ENCODE measurements at places on chromosomes 3 and 15. TPM values are rescaled to one million over a fixed set of nuclear protein-coding genes. Genes with fewer than 3 reads are reported as not detected.

DNA sequence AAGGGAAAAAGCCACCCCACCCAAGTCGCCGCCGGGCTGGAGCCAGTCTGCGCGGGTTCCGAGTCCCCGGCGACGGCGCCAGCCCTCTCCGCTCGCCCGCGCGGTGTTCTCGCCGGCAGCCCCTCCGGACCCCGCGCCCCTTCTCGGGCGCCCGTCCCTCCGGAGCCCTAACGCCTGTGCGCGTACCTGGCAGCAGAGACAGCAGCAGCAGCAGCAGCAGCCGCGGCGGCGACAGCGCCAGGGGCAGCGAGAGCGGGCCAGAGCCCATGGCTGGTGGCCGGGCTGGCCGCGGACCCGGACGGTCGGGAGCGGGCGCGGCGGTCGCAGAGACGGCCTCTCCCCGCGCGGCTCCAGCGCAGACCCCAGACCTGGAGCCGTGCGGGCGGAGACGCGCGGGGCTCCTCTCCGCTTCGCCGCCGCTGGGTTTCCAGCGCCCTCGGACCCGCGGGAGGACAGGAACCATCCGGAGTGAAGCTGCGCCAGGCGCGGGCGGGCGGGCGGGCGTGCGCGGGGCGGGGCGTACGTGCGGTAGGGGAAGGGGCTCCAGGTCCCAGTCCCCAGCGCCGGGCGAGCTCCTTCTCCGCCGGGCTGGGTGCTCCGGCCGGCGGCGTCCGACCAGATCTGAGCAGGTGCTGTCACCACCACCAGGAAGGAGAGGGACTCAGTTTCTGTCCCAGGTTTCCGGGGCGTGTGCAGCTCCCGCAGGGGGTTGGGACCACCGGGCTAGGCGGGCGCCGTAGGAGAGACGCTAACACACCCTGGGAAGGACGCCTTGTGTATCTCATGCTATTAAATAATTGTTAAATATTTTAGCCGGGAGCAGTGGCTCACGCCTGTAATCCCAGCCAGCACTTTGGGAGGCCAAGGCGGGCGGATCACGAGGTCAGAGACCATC, at the start of gene CHRNA3:
Gene CHRNA3 (minus strand): TSS at position 470 of the 895 bp plus-strand sequence. CDS start 202 bp downstream, at position 268.
- DNase-seq = no peak

- DNase-seq = no peak
Measured at GRCh38 chr3:158679547-158680000, 7.1 kb upstream of the LXN start.

The ATR gene
- total RNA-seq = 20.3 TPM

GRCh38 chr15:27272427-27272826, 301.4 kb downstream of the GABRG3 start:
- no peak for DNase-seq

- no peak for DNase-seq
Measured at GRCh38 chr15:49688135-49688790, 67.4 kb downstream of the DTWD1 start.

DNA sequence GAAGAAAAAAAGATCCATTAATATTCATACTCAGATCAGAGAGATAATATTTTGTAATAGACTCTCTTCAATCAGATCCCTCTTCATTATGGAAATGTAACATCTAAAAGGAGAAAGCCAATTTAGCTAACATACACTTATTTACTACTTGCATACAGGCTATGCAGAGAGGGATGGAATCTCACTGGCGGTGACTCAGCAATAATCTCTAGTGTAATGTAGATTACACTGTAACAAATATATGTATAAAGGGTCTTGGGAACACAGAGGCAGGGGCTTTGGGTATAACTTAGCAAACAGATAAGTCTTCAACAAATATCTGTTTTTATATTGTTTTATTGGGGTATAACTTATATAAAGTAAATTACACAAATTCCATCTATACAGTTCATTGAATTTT, 69.6 kb downstream of the CGNL1 start:
- no peak for DNase-seq

DNA sequence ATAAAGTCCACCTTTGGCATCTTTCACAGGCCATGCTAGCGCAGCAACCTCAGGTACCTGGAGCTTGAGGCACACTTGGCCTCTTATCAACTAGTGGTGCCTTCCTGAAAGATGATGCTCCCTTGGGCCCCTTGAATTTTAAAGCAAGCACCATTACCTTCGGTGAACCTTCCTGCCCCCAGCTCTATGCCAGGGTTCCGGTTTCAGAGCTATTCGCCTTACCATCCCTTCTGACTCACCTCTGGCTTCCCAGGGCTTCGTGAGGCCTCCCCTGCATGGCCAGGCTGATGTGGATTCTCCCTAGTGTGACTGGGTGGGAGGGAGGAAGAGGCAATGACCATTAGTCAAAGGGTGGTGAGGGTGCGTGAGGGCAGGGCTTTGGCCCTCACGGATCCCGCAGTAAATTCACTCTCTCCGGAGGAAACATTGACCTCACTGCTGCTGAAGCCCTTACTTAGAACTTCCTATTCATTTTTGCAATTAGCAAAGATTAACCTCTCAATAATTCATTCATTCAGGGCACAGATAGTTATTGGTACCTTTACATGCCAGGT, 16.3 kb downstream of the BHLHE40 start:
- no peak for DNase-seq

The ARPP21 gene
- total RNA-seq = not detected

- DNase-seq = no peak
Measured at GRCh38 chr15:72338617-72339321, 18.8 kb upstream of the CELF6 start.

GRCh38 chr3:147816752-147817151, 407.6 kb downstream of the ZIC1 start:
- DNase-seq = no peak

The GDPGP1 gene
- total RNA-seq = 8.6 TPM

- peak; percentile 77 for DNase-seq
Measured at GRCh38 chr3:126083913-126084767, at the start of gene SLC41A3. Gene SLC41A3, minus strand, starts transcription at chr3:126084124. Its CDS starts 15,905 bp downstream, at chr3:126068219.

The SYNPR gene
- total RNA-seq = 13.3 TPM

GRCh38 chr3:72191209-72191960, 406.4 kb upstream of the PROK2 start:
- DNase-seq = no peak

- DNase-seq = no peak
Measured at GRCh38 chr3:49781415-49782199, 4.7 kb downstream of the IP6K1 start.

DNA sequence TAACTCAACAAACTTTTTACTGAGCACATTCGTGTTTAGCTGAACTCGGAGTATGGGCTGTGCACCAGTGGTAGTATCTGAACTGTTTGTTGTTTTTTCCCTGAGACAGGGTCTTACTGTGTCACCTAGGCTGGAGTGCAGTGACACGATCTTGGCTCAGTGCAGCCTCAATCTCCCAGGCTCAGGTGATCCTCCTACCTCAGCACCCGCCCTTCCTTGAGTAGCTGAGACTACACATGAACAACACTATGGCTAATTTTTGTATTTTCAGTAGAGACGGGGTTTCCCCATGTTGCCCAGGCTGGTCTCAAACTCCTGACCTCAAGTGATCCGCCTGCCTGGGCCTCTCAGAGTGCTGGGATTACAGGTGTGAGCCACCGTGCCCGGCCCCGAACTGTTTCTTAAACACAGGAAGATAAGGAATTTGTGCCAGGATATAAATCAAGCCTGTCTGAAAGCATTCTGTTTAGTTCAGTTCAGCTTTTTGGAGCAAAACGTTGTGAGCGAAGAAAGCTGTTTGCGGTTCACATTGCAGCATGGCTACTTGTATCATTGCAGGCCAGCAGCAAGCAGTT, 40.4 kb upstream of the SKOR1 start:
- DNase-seq = no peak

GRCh38 chr3:143002083-143002712, 828 bp downstream of the U2SURP start:
- no peak for DNase-seq

The ALG1L2 gene
- total RNA-seq = 3.5 TPM

DNA sequence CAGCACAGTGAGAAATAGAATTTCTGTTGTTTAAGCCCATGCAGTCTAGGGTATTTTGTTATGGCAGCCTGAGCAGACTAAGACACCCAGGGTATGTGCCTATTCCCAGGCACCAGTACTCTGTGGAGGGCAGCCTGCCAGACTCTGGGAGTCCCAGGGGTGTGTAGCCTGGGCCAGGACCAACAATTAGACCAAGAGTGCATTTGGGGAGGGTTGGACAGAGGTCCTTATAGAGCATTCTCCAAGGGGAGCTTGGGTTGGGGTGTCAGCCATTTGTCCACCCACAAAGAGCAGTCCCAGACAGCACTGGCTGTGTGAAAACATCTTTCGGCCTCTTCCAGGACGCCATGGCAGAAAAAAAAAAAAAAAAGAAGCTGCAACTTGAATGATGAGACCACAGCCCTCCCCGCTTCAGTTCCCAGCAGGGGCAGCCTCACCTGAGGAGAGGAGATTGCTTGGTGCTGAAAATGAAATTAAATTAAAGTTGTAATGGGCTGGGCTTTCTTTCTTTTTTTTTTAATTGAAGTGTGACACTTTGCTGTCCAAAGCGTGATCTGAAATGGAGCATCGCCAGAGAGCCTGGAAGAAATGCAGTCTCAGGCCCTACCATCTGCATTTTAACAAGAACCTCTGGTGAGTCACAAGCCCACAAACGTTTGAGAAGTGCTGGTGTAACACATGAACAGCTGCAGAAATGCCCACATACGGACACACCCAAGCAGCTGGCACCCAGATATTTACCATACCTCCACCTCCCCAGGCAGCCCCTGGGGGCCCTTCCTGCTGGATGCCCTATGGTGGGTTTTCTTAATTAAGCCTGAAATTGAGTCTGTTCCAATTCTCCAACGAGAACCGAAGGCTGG, 21.3 kb upstream of the CAV3 start:
- DNase-seq = no peak

The TRIM42 gene
- total RNA-seq = not detected

DNA sequence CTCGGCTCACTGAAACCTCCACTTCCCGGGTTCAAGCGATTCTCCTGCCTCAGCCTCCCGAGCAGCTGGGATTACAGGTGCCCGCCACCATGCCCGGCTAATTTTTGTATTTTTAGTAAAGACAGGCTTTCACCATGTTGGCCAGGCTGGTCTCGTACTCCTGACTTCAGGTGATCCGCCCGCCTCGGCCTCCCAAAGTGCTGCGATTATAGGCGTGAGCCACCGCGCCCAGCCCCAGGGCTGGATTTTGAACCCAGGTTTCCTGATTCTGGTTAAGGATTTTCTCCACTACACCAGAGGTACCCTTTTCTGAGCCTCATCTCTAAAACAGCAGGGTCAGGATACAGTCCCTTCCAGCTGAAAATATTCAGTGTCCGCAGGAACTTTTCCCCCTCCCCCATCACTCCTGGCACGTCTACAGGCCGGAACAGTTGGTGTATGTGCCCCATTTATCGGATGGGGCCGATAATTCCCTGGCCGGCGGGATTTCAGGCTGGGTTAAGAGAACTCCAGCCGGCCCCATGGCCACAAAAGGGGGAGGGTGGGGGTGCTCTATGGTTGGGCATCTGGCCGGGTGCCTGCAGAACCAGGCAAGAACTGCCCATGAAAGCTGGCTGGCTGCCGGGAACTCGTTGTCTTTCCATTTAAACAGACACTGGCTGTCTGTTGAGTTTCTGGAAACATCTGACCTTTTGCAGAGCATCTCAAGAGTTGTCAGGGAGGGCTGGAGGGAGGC, 26.8 kb upstream of the SEMA4B start:
- DNase-seq = no peak

The NDN gene
- 46.9 TPM for total RNA-seq

DNA sequence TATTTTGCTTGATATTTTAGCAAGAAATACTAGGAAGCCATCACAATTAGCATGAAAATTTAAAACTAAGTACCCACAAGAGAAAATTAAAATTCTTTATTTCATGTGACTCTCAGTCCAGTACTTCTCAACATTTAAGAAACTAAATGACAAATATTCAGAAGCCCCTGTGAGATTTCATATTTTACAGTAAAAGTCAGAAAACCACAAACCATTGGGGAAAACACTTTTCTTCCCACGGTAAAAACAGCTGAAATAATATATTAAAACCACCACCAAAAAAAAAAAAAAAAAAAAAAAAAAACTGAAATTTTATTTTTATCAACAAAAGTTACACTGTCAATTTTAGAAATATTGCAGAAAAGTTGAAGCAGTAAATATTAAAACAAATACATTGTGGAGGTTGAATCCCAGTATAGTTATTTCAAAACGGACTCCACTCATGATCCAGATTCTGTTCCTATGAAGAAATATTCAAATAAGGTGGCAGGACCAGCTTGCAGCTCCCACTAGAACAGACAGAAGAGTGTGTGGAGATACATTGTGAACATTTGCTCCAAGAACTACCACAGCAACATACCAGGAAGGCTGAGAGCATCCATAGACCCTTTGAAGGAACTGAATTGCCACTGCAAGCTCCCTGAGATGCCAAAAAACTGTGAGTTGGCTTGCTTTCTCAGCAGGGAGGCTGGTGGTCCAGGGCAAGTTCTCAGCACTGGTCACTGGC, 308.2 kb downstream of the CTNNB1 start:
- DNase-seq = no peak

DNA sequence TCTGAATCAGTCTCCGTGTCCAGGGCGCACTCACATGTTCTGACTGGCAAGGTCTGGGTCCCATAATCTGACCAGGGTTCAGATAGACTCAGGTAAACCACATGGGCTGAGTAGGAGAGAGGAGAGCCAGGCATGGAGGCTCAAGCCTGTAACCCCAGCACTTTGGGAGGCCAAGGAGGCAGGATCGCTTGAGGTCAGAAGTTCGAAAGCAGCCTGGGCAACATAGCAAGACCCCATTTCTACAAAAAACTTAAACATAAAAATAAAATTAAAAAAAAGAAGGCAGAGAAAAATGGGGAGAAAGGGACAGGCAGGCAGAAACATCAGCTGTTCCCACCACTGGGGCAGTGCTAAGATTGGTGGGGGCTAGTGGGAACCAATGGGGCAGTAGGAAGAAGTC, 5.4 kb downstream of the TMEM43 start:
- no peak for DNase-seq

GRCh38 chr15:70066447-70066846, 31.3 kb downstream of the TLE3 start:
- no peak for DNase-seq

GRCh38 chr3:36762918-36763849, 1.2 kb downstream of the DCLK3 start:
- no peak for DNase-seq

The GAP43 gene
- 11.7 TPM for total RNA-seq

The ZCWPW2 gene
- 0.81 TPM for total RNA-seq

- no peak for DNase-seq
Measured at GRCh38 chr3:160061525-160061924, 72.9 kb downstream of the IL12A start.

The TUSC7 gene
- not detected for total RNA-seq

The PRKCD gene
- total RNA-seq = 45.1 TPM

The SLC38A3 gene
- total RNA-seq = 44.7 TPM

DNA sequence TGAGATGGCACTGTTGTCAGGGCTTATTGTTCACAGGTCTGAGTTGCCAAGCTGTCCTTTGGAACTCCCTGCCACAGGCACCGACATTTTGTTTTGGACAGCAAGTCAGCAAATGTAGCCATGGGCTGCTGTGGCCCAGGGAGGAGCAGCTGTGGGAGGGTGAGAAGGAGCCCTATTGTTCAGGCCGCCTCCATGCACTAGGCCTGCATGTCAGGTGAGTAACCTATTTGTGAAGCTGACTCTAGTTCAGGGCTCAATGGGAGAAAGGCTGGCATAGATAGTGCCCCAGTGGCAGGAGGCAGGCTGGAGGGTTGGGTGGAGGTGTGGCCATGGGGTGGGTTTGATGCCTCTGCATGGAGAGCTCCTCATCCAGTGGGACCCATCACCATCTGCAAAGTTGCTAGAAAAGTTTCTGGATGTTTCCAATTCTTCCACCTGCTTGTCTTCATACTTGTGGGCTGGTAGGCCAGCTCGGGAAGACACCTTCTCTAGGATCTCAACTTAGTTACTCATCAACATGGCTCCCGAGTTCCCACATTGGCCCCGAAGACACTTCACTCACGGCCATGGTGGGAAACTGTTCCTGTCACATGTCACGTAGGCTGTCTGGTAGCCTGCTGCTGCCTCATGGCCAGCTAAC, 19.5 kb downstream of the AMOTL2 start:
- no peak for DNase-seq

The AHSG gene
- total RNA-seq = 0.27 TPM

The CLDN1 gene
- 37.8 TPM for total RNA-seq

Data from progenitor cell of endocrine pancreas (in vitro differentiated cells).